Osteocyte (in vitro differentiated cells): ENCODE measurements at places on chromosomes 6 and 20. TPM values are rescaled to one million over a fixed set of nuclear protein-coding genes. Genes with fewer than 3 reads are reported as not detected.
A peak's percentile ranks its signal among the peaks of the same experiment; 100 is the strongest.

Gene SAMD3
- 0.42 and 0.64 TPM in 2 replicates for total RNA-seq

Gene PLG
- not detected in 2 replicates for total RNA-seq

Gene GPR6
- not detected in 2 replicates for total RNA-seq

DNA sequence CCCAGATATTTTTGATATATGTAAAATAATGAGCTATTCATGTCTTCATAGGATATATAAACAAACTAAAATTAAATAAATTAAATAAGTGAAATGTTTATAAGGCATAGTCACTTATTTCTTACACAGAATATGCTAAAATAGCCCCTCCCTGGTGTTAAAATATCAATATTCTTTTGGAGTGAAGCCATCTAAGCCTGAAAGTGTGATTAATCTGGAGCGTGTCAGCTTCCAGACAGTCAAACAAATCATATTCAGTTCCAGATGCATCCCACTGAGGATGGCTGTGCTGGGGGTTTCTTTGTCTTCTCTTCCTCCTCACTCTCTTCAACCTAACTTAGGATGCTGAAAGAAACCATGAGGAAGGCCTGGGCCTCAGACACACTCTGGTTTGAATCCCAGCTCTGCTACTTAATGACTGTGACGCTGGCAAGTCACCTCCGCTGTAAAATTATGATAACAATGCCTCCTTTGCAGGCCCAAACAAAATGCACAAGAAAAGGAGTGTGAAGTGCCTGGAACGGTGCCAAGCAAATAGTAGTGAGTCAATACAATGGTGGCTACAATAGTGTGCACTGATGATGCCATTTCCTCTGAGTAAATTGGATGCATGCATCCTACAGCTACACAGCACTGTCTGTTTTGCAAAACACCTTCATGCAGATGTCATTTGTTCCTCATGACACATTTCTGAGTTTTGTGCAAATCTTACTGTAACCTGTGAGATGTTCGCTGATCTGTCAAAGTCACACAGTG is 161.4 kb downstream of the FOXC1 start:
- no peak for DNase-seq
- no peak overlapping the region for H3K27ac ChIP-seq
- H3K36me3 ChIP-seq: peaks cover 3% of the 10 kb centered on the region

DNA sequence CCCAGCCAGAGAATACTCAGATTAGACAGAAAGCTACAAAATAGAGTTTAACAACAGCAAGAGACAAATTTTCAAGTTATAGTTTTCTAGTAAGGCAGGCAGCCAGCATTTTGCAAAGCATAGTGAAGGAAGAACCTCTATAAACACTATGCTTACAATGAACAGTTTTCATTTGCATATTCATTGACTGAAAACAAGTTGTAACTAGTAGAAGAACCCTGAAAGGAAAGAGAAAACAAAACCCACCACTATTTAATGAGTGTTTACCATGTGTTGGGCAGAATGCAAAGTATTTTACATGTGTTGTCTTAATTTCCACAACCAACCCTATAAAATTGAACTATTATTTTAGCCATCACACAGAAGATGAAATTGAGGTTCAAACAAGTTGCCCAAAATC is 196.1 kb downstream of the UBE3D start:
- no peak overlapping the region for H3K27ac ChIP-seq
- no peaks in the 10 kb centered on the region for H3K36me3 ChIP-seq
- H3K4me1 ChIP-seq: peaks cover 27% of the 10 kb centered on the region
- no peaks in the 10 kb centered on the region for H3K27me3 ChIP-seq
- no peak for DNase-seq
- H3K4me3 ChIP-seq: no peak overlapping the region

DNA sequence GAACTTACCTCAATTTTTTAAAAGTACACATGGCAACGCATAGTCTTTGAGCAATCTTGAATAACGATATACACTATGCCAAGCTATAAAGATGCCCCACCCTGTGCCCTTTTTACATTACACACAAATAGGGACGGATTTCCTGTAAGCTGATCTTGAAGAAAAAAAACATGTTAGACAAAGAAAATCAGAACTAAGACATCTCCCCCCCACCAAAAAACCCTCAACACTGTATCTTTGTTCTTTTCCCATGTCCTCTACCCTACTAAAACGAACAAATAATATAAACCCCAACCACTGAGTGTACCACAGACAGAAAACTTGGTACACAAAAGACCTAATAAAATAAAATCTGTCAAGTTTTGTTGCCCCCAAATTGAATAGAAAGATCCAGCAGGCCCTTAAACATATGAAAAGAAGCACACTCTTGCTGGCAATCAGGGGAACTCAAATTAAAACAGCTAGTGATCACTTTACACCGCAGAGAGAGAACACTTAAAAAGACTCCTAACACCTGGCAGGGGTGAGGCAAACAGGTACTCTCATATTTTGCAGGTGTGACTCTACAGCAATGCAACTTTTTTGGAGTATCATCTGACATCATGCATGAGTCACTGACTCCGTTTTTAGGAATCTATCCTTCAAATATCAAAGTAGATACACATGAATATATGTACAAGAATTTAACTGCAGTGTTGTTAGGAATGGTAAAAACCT is 29.6 kb downstream of the BACH2 start:
- H3K27me3 ChIP-seq: peaks cover 34% of the 10 kb centered on the region
- no peak overlapping the region for H3K27ac ChIP-seq
- H3K4me1 ChIP-seq: no peaks in the 10 kb centered on the region
- no peak overlapping the region for H3K4me3 ChIP-seq
- no peak for DNase-seq
- peaks cover 3% of the 10 kb centered on the region for H3K36me3 ChIP-seq

DNA sequence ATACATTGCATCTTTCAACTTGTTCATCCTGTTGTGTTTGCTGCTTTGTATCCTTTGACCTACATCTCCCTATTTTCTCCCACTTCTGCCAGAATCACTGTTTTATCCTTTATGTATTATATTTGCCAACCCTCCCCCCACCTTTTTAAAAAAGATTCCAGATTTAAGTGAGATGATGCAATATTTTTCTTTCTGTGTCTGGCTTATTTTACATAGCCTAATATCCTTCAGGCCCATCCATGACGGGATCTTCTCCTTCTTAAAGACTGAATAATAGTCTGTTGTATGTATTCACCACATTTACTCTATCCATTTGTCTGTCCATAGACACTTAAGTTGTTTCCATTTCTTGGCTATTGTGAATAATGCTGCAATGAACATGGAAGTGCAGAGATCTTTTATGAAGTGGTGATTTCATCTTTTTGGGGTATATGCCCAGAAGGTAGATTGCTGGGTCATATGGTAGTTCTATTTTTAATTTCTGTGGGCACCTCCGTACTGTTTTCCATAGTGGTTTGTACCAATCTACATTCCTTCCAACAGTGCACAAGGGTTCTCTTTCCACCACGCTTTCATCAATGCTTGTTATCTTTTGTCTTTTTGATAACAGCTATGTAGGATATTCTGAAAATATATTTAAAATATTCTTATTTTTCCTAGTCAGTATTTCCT is 181.0 kb downstream of the CDKAL1 start:
- no peaks in the 10 kb centered on the region for H3K4me1 ChIP-seq
- H3K27ac ChIP-seq: no peak overlapping the region
- H3K36me3 ChIP-seq: no peaks in the 10 kb centered on the region
- H3K4me3 ChIP-seq: no peak overlapping the region
- H3K27me3 ChIP-seq: no peaks in the 10 kb centered on the region
- DNase-seq: no peak

- H3K4me3 ChIP-seq: no peak overlapping the region
- DNase-seq: no peak
- no peak overlapping the region for H3K27ac ChIP-seq
- no peaks in the 10 kb centered on the region for H3K27me3 ChIP-seq
Measured at GRCh38 chr20:25484224-25484846, 76.9 kb downstream of the GINS1 start.

GRCh38 chr6:106519460-106520394 is 109.6 kb downstream of the RTN4IP1 start:
- H3K27me3 ChIP-seq: no peaks in the 10 kb centered on the region
- H3K4me3 ChIP-seq: no peak overlapping the region
- H3K36me3 ChIP-seq: no peaks in the 10 kb centered on the region
- H3K27ac ChIP-seq: peak overlapping the region; percentile 83

DNA sequence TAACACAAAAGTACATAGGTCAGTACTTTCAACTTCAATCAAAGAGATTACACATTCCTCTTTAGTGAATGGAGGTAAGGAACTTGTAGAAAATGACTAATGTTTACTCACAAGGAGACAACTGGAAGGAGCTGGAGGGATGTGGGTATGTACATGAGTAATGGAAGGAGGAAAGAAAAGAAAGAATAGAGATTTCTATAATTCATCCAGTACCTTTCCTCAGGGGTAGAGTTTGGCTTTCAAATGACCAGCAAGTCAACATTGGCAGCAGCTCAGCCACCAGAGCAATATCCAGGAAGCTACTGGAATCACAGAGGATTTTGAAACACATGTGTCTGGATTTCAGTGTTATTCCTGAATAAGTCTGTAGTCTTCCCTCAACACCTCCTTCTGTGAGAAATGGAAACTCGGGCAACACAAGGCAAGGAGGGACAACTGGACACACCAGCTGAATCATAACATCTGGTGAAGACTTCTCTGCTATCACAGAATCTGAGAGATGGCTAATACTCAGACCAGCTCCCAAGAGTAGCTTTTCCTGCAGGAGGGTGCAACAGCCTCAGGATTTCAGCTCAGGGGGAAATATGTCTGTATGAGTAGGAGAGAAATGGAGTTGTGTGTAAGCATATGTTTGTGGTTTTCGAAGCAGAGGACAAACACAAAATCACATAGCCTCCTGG is 98.8 kb downstream of the HAO1 start:
- no peak for DNase-seq
- no peak overlapping the region for H3K4me3 ChIP-seq
- H3K27ac ChIP-seq: no peak overlapping the region
- no peaks in the 10 kb centered on the region for H3K36me3 ChIP-seq
